H7 (cell line): ENCODE measurements at places on chromosomes 7 and 10.

- no peak for DNase-seq
Observed at GRCh38 chr7:12965767-12966166, 278.3 kb downstream of the ARL4A start.

DNA sequence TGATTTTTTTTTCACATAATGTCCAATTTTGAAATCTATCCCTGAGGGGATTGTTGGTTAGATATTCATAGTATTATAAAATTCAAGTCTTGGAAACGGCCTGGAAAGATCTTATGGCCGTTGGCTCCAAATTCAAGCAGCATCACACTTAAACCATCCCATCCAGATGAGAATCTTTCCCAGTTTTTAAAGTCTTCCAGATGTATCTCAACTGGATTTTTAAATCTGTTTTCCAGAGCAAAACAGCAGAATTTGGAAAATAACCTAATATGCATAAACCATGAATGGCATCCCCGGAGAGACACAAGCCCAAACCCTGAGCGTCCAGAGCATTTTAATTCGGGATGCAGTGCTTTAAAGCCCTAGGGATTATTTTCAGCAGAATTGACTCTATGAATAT lies 208.2 kb upstream of the PRKCQ start:
- DNase-seq: no peak

- peak; percentile 16 for DNase-seq
Observed at GRCh38 chr7:95725205-95725604, 47.1 kb upstream of the DYNC1I1 start.

- DNase-seq: no peak
Observed at GRCh38 chr7:67896721-67897120, 900.1 kb downstream of the TYW1 start.

DNA sequence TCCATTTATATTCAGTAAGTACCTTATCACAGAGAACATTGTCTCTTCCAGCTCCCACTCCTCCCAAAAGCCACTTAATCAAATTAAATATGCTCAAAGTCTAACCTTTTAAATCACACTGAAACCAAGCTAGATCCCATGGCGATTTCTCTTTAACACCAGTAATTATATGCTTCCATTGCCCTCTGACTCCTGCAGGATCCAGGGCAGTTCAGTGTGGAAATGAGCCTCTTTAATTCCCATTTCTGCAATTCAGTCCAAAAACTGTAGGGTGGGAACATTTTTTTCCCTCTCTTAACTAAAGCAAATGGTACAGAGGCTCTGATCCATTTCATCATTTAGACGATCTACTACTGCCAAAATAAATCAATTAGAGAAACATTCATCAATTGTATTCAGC lies 872.3 kb upstream of the PHF14 start:
- DNase-seq: no peak

DNA sequence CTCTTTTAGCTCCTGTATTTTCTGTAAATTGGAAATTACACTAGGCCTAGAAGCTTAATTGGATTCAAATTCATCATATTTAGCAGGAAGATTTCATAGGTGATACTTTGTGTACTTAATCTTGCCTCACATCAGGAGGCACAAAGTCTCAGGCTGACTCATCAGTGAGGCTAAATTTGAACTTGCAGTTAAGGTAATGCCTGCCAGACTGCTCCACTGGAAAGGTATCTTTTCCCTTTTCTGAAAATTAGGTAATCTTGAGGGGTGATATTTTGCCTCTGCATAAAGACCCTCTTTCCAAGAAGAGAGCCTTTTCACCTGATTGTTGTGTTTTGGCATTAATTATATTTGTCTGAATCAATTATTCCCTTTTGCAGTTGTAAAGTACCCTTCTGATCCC lies 14.6 kb downstream of the PPIA start:
- no peak for DNase-seq

DNA sequence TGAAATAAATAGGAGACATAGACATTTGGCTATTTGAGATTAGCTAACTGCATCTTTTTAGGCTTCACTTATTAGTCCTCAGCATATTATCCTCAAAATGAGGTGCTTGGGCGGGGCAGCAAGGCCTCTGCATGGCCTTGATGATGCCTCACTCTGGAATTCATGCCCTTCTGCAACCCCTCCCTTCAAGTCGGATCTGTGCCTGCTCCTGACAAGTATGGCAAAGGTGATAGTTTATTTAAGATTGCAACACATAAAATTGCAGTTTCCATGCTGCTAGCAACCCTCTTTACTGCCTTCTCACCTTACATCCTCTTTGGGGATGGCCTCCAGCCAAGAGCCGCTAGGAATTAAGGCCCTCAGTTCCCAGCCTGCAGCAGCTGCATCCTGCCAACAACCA lies 241.3 kb upstream of the ADARB2 start:
- DNase-seq: no peak

DNA sequence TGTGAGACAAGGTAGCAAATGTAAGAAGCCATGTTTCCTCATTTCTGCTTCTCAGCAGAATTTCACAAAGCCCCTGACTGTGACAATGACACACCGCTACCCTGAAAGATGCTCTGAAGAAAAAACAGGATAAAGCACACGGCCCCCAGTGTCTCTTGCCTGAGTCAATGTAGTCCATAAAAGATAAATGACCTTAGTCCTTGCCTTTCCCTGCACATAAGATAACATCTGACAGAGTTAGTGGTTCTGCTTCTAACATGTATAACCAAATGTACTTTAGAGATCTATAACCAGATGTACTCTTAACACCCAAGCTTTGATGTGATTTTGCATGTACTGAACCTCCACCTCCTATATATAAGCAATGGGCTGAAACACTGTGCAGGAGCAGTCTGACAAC lies 3.0 kb upstream of the SND1 start:
- no peak for DNase-seq

DNA sequence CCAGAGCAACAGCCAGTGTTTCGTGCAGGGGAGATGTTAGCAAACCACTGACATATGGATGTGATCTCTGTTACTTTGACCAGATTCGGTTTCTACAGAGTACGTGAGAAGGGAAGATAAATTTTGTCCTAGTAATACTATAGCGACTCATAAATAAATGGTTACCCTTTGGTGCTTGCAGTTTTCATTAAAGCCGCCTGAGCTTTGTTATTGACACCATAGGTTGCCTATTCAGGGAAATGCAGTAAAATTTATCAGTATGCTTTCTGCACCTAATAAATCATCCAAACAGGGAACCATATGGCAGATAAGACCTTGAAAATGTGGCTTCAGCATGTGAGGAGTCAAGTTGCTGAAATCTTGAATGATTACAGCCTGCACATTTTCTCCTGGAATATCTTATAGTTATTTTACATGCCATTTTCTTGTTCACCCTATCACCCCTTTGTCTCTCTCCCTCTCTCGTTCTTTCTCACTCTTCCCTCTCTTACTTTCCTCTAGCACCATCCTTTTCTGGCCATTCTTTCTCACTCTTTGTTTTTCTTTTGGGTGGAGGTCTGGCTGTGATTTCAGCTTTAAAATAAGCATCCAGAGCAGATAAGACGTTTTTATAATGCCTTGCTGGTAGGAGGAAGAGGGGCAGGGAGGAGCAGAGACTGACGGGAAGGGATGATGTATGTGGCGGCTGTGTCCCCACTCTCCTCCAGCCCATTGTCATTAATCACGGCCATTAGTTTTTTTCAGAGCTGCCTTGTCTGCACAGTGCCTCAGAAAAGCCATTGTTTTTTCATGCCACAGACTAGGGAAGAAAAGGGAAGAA lies 182.5 kb downstream of the LRMDA start:
- no peak for DNase-seq

DNA sequence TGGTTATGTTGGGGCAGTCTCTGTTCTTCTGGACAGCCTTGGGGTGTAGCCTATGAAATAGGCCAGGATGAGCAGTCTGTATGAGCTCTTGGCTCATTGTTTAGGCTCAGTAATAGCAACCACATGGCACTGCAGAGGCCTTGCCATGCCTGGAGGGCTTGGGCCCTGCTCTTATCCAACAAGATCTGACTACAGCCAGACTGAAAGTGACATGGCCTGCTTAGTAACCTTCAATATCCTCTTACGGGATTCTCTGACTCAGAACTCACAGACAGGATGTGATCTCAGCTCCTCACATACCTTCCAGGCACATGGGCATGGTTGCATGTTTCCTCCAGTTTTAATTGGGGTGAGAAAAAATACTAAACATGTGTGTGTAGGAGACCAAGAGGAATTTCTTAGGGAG lies 289.3 kb downstream of the PTEN start:
- DNase-seq: no peak

- no peak for DNase-seq
Observed at GRCh38 chr10:111874576-111874975, 309.0 kb downstream of the GPAM start.

DNA sequence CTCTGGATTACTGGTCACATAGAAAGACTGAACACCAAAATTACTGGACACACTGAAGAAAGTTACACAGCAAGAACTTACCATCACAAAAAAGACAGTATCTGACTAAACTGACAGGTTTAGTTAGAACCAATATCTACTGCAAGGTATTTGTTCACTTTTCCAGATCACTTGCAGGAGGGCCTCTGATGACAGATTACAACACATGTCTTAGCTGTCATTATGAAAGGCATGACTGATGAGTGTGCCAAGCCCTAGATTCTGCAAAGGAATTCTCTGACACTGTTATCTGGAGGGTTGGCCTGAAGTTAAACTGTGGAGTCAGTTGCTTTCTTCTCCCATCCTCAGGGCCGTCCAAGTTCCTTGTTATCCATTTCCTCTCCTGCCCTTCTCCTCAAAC lies 242.7 kb downstream of the KIF20B start:
- DNase-seq: no peak

DNA sequence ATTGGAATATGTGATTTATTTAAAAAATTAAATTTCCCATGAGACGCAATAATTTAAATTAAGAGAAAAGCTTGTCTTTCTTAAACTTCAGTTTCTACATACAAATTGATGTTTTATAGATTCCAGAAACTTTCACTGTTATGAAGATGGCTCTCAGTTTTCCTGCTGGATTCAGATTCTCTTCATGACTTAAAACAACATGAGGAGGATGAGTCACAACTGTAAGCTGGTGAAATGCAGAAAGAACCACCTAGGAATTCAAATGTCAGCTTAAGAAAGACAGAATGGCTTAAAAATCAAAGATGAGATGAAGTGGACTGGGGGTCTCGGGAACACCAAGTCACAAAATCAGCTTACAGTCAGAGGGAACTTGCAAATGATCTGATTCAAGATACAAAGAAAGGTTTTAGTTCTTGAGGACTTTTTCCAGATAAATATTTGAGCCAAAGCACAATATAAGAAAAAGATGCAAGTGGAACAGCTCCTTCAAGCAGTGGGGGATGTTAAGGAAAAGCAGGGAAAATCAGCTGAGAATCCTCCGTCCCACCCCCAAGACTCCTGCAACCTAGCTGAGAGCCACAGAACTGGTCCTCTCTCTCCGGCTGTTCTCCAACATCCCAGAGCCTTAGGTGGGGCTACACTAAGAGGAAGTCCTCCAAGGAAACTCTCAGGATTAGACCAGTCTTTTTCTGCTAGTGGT lies 279.8 kb downstream of the KCNMA1 start:
- DNase-seq: no peak

- DNase-seq: no peak
Observed at GRCh38 chr10:61464461-61465170, 11.4 kb upstream of the TMEM26 start.

- no peak for DNase-seq
Observed at GRCh38 chr10:88066319-88066718, 202.9 kb downstream of the PTEN start.

- DNase-seq: no peak
Observed at GRCh38 chr10:78196964-78197363, 163.3 kb downstream of the RPS24 start.

GRCh38 chr10:31769564-31769963 lies 159.1 kb downstream of the ARHGAP12 start:
- no peak for DNase-seq

DNA sequence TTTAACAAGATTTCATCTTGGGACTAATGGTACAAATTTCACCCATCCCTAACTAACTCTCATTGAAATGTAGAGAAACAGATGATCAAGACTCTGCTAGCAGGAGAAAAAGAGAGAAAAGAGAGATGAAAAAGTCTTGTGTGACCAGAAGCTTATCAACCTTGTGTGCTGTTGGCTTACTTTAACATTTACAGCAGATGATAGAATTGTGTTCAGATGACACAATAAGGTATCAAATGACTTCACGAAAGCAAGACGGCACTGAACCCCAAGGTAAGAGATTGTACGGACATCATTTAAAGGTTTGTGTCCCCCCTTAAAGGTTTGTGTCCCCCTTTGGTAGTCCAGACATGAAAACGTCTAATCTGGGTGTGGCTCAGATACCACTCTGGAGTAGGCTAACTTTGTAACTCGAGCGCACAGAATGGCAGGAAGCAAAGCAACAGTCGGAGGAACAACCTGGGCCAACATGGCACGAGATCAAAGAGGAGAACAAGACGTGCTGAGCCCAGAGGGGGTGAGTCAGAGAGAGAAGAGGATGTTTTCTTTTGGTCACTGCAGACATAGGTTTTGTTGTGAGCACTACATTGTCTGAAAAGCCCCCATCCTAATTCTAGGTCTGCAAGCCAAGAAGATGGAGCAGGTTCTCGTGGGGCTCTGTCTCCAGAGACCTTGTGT lies 10.4 kb upstream of the LMBR1 start:
- no peak for DNase-seq

DNA sequence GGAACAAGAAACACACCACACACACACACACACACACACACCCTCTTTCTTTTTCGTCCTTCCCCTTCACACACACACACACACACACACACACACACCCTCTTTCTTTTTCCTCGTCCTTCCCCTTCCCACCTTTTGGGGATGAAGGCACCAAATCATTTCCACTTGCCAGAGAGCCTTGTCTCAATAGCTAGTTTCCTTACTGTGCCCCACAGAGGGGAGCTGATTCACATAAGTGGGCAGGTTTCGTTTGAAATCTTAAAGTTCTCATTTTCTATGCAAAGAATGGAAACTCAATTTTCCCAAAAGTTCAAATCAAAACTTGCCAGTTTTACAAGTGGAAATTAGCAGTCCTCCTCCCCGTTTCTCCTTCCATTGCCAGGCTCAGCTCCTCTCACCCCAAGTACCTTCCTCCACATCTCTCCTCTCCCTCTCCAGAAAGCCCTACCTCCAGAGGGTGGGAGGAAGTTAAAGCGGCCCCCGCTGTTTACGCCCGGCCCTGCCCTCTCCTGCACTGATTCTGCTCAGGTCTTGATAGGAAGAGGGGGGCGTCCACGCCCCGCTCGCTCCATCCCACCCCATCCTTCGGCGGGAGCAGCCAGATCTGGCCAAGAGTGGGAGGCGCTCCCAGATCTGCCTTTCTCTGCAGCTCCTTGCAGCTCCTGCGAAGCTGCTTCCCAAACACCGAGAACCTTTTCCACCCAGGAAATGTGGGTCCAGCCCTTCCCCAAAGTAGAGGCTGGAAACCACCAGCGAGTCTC lies 1.3 kb downstream of the CTTNBP2 start:
- peak; percentile 72 for DNase-seq

DNA sequence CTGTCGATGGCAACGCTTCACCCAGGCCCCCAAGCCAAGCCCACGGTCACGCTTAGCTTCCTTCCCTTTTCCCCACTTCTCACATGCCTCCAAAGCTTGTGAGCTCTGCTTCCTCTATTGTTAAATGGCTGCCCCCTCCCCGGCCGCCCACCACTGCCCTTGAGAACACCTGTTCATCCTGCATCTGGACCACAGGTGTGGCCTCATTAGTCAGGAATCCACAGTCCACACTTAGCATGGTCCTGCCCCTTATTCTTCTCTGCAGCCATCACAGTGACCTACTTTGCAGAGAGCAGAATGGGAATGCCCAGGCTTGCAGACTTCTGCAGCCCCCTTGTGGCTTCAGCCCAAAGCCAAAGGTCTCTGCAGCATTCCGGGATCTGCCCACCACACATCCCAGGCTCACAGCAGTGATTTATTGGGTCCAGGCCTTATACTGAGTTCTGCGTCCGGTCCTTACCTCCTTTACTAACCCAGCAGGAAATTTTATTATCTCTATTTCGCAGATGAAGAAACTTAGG lies 66.9 kb downstream of the PTPRE start:
- peak; percentile 72 for DNase-seq

- DNase-seq: no peak
Observed at GRCh38 chr7:74482629-74483401, 29.1 kb downstream of the GTF2IRD1 start.
